Activated naive CD8-positive, alpha-beta T cell treated with anti-CD3 and anti-CD28 coated beads, Interleukin-2, amount 10 ng/mL, durations not matched to agents 7 days and 5 days (primary cell): ENCODE measurements at places on chromosomes 2 and 18.
A peak's percentile ranks its signal among the peaks of the same experiment; 100 is the strongest.

GRCh38 chr2:237134321-237135230 lies 48.9 kb downstream of the COPS8 start:
- no peak for DNase-seq

DNA sequence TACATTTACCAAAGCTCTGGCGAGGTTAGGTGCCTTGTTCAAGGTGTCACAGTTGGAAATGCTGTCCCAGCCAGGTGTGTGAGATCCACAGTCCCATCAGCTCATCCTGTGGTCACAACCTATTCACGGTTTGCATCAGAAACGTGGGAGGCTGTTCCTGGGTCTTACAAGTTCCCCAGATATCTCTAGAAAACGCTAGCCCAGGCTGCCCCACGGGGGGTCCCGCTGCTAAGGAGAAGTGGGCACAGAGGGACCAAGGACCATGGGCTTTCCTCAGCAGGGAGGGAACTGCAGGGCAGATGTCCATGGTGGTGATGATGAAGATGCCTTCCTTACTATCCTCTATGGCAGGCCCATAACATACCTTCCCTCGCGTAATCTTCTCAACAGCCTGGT lies 649 bp downstream of the FECH start:
- DNase-seq = no peak

GRCh38 chr18:53796040-53796729 lies 428.3 kb downstream of the MBD2 start:
- DNase-seq = no peak

DNA sequence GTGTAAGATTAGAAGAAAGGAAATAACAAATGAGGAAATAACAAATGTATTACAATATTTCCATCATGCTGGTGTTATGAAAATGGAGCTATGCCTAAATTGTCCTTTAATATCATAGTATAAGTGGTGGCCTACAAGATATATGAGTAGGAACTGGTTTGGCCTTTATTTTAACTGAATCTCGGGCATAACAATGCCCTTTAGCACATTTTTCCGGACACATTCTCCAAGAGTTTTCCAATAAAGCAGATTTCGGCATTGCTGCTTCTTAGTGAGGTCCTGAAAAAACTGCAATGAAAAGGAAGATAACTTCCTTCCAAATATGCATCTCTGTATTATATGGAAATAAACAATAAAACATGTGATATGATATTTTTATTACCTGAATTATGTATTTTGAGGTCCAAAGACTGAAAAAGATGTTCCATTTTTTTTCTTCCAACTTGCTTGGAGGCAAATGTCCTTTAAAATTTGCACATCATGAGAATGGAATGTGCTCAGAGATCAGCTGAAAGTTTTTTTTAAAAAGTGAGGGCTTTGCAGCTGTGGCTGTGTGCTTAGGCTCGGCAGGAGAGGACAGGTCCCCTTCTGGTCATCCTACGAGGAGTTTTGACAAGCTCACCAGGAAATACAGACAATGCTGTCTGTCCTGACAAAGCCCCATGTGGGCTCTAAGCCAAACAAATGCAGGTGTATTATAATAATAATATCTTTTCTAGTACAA lies 132.3 kb upstream of the RND3 start:
- no peak for DNase-seq

DNA sequence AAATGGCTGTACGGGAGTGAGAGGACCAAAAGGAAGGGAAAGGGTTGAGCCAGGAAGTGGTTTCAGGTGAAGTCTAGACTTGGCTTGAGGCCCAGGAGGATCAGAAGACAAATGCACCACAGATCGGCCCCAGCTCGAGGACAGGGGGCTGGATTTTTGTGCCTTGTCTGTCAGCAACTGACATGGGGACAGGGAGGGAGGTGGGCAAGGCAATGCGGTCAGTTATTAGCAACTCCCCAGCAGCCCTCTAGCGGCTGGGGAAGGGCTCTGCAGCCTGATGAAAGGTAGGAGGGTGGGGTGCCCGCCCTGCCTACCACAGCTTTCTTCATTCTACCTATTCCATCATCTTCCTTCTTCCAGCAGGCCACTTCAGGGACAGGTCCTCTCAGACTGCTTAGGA lies 50.0 kb downstream of the CPO start:
- no peak for DNase-seq

DNA sequence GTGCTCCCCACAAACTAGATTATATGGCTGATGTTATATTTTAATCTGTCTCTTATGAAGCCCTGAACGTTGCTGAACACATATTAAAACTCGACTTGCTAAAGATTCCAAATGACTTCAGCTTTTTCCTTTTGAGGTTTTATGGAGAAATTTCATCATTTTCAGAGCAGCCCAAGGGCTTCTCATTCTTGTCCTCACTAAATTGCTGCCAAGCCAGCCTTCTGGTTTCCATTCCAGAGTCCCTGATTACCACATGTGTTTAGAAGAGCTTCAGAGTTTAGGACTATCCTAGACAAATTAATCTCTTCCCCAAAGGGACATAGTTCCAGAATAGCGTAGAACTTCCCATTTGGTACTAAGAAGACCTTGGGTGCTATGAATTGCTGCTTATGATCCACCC lies 77.8 kb upstream of the CCDC195 start:
- no peak for DNase-seq

DNA sequence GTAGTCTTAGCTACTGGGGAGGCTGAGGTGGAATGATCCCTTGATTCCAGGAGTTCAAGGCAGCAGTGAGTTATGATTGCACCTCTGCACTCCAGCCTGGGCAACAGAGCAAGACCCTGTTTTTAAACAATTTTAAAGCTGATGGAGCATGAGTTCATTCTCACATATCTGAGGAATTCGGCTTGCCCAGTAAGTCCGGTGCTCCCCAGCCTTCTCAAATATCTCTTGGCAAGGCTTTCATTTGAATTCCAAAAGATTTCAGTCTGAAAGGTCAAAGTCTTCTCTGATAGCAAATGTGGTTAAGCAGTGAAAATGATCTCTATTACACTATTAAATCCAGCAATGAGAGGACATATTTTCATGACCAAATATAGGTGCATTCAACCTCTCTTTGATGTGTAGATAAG lies 27.9 kb downstream of the PIEZO2 start:
- DNase-seq = no peak

- DNase-seq = no peak
Measured at GRCh38 chr2:58727981-58728656, 487.0 kb upstream of the FANCL start.

GRCh38 chr2:200309296-200310049 lies 3.0 kb downstream of the SPATS2L start:
- no peak for DNase-seq

DNA sequence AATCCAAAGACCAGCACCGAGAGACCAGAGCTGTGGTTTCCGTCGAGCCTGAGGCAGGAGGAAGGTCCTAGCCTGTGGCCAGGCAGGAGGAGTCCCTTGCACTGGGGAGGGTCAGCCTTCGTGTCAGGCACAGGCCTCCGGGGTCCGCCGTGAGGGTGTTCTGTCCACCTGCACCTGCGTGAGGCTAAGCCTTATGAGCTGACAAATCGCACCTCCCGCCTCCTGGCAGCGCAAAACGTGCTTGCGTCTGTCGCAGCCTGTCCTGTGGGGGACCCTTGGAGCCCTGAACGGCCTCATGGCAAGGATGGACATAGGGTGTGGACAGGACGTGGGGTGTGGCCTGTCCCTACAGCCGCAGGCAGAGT lies 73.3 kb downstream of the KCNG2 start:
- DNase-seq = no peak

- no peak for DNase-seq
Measured at GRCh38 chr2:216645636-216645950, 12.4 kb downstream of the IGFBP2 start.

DNA sequence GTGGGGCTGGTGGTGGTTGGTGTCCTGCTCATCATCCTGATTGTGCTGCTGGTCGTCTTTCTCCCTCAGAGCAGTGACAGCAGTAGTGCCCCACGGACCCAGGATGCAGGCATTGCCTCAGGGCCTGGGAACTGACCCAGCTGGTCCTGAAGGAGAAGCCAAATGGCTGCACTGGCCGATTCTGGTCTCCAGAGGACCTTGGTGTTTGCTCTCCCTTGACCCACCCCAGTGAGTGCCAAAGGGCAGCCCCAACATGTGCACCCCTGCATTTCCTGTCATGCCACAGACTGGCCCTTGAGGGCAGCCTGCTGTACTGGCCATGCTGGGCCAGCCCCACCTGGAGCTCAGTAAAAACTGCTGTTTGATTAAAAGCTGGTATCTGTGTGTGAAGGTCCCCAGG lies 2.5 kb upstream of the RNF181 start:
- no peak for DNase-seq

GRCh38 chr2:224041554-224041953 lies 2.5 kb upstream of the SERPINE2 start:
- no peak for DNase-seq

- no peak for DNase-seq
Measured at GRCh38 chr2:156884216-156884615, 373.3 kb upstream of the GALNT5 start.

DNA sequence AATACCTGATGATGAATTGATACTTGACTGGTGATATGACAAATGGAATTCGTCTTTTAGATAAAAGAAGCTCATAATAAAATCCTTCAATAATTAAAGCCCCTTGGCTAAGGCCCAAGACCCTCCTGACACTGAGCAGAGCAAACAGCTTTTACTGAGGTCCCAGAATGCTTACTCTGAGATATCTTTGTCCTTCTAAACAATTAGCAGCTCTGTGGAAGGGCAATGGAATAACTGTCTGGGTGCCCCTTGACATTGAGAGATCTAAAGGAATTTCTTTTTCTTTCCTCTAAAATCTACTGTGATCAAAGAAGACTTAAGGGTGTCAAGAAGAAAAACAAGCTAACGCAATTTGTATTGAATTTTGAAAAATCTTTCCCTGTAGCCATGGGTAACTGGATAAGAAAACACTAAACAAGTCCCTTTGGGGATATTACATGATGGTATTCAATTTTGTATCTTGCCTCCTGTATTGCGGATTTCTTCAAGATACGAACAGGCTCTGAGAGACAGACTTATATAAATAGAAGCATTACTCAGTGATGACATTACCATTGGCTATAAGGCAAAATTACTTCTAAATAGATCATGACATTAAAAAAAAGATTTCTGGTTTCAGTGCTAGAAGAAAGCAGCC lies 128.8 kb downstream of the MREG start:
- DNase-seq = no peak

DNA sequence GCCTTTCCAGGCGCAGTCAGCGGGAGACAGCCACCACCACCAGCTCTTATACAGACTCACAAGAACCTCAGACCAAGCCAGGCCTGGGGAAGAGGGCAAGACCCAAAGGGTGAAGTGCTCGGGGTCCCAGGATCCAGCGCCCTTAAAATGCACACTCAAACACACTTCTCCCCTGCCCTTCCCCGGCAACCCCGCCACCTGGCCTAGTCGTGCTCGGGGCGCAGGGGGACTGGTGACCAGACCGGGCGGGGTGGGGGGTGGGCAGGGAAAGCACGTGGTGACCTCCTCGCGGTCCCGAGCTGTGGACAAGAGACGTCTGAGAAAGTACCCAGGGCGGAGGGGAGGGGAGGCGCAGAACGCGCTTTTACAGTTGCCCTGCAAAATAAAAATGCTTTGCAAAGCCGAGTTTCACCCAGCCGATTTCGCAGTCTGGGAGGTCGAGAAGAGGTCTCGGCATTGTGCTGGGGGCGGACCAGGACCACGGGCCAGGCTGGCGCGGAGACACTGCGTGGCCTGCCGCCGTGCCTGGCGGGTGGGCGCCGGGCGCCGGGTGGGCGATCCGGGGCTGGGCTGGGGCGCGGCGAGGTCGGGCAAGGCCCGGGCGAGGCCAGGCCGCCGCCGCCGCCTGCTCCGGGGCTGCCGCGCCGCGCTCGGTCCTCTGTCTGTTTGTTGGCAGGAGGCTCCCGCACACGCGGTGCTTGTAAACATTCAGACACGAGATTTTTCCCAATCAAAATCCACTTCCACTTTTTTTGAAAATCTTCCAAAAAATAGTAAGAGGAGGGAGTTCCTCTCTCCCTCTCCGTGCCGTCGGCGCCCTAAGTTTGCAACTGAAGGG lies 2.0 kb downstream of the BCL11A start:
- peak; percentile 56 for DNase-seq

- no peak for DNase-seq
Measured at GRCh38 chr2:42029639-42030199, 18.1 kb upstream of the PKDCC start.

DNA sequence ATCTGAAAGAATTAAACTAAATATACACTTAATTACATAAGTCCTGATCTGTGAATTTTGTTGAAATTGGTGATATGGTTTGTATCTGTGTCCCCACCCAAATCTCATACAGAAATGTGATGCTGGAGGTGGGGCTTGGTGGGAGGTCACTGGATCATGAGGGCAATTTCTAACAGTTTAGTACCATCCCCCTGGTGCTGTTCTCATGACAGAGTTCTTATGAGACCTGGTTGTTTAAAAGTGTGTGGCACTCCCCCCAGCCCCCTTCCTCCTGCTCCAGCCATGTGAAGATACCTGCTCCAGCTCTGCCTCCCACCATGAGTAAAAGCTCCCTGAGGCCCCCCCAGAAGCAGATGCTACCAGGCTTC lies 18.7 kb downstream of the FEZ2 start:
- no peak for DNase-seq

- no peak for DNase-seq
Measured at GRCh38 chr18:8707556-8708300, 2.4 kb downstream of the MTCL1 start.

DNA sequence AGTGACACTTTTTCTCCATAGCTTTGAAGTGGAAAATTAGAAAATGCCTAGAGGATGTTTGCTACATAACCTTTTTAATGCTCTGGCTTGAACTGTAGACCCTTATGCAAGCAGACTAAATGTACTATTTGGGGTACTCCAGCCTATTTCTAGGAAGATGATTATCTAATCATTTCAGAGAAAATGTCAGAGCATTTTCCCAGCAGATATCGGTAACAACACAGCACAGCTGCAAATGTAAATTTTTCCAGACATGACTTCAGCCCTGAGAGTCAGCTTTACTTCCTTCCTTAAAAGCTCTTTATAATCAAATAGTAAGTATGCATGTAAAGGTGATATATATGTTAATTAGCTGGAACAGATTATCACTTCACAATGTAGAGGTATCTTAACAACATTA lies 1647.1 kb downstream of the SUCLG1 start:
- no peak for DNase-seq

DNA sequence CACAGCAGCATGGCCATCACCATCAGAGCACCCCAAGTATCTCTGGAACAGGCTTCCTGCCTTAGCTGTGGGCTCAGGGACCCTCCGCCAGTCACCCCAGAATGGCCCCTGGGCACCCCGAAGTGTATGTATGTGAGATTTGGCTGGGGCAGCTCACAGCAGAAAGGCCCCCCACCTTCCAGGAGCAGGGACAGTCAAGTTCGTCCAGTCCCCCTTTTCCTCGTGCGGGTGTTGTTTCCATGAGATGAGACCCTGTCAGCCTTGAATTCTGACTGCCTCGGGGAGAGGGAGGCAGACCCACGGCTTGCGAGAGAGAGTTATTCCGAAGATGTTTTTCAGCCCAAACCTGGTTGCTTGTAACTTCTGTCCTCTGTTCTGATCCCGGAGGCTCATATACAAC lies 290.9 kb upstream of the HDAC4 start:
- no peak for DNase-seq
